ENCODE measurements at places on chromosomes 2 and 18.
A peak's percentile ranks its signal among the peaks of the same experiment; 100 is the strongest.

GRCh38 chr18:39772155-39772919 is 2182.7 kb upstream of the PIK3C3 start:
- no peak for DNase-seq

DNA sequence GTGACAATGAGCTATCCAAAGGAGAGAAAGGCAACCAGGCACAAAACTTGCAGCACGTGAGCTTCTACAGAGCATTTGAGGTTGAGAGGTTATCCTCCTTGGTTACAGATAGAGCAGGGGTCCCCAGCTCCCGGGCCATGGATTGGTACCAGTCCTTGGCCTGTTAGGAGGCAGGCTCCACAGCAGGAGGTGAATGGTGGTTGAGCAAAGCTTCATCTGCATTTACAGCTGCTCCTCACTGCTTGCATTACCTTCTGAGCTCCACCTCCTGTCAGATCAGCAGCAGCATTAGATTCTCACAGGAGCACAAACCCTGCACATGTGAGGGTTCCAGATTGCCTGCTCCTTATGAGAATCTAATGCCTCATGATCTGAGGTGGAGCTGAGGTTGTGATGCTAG is 57.8 kb upstream of the ST8SIA3 start:
- DNase-seq = no peak

- peak; percentile 43 for DNase-seq
These were observed 7.1 kb upstream of the CDCA7 start for GRCh38 chr2:173347305-173348168.

GRCh38 chr2:222043897-222044296 is 254.9 kb downstream of the PAX3 start:
- DNase-seq = peak; percentile 5

DNA sequence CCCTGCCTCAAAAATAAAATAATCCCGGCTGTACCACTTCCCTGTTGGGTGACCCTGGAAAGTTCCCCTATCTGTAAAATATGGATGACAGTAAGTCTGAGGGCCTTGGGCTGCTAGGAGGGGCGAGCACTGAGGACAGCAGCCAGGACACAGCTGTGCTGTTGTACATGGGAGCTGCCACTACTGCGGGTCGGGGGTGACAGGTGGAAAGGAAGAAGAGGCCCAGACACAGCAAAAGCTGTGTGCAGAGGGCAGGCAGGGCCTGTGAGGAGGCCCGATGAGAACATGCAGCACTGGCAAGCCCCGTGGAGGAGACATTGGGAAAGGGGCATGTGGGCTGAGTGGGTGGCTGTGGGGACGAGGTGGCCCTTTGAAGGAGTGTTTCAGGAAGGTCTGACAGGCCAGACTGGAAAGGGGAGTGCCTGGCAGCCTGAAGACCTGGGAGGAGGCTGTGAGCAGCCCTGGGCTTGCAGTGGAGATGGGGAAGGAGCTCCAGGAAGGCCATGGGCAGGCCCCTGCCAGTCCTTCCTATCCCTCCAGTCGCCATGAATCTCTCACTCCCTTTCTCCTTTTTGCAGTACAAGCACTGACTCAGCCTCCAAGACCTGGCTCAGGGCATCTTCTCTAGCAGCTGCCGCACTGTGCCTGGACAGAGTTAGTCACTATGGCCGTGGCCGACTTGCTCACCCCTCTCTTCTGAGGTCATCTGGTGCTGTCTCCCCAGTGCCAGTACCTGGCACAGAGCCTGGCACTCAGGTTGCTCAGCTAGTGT is 28.9 kb upstream of the SEMA4C start:
- DNase-seq = no peak

DNA sequence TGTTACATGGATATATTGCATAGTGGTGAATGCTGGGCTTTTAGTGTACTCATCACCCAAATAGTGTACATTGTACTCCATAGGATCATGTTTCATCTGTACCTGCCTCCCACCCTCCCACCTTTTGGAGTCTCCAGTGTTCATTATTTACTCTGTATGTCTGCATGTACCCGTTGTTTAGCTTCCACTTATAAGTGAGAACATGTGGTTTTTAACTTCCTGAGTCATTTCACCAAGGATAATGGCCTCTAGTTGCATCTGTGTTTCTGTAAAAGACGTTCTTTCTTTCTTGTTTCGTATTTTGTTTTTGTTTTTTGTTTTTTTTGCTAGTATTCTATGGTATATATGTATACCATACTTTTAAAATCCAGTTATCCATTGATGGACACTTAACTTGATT is 107.5 kb downstream of the MSTN start:
- DNase-seq = peak; percentile 0

DNA sequence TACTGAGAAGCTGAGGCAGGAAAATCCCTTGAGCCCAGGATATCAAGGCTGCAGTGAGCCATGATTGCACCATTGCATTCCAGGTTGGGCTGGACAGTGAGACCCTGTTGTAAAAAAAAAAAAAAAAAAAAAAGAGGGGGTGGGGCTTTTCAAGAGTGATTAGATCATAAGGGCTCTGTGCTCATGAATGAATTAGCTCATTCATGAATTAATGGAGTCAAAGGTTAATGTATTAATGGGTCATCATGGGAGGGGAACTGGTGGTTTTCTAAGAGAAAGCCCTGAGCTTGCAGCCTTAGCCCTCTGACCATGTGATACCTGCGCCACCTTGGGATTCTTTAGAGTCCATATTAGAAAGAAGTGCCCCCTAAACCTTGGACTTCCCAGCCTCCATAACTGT is 4.5 kb downstream of the SLC19A3 start:
- no peak for DNase-seq

GRCh38 chr2:193556766-193557470 is 1362.2 kb upstream of the TMEFF2 start:
- no peak for DNase-seq

- DNase-seq = no peak
These were observed 868.8 kb downstream of the EPHA4 start for GRCh38 chr2:220703279-220703678.

All from NCI-H1105 (cell line).